Calu3 (cell line): ENCODE measurements at places on chromosomes 7 and 10. TPM values are rescaled to one million over a fixed set of nuclear protein-coding genes. Genes with fewer than 3 reads are reported as not detected.
A peak's percentile ranks its signal among the peaks of the same experiment; 100 is the strongest.

The CALHM3 gene
- not detected in 2 replicates for total RNA-seq

DNA sequence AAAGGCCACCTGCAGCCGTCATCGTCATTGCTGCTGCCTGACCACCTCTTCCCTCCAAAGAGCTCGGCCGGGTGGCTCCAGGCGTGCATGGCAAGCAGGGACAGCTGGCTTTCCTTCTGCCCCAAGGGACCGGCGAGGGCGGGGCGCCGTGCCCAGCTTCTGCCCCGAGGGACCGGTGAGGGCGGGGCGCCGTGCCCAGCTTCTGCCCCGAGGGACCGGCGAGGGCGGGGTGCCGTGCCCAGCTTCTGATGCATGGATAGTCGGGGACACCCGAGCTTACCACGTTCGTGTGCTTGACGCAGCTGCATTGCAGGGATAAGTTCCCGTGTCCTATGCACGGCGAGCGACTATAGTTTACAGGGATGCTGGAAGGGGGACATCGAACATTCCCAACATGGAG, 27.0 kb downstream of the CFAP46 start:
- no peak overlapping the region for H3K4me3 ChIP-seq
- DNase-seq, result no peak
- H3K4me1 ChIP-seq, result no peaks in the 10 kb centered on the region
- H3K27me3 ChIP-seq, result peaks cover 24% of the 10 kb centered on the region

The CALML3 gene
- total RNA-seq, result not detected in 2 replicates

DNA sequence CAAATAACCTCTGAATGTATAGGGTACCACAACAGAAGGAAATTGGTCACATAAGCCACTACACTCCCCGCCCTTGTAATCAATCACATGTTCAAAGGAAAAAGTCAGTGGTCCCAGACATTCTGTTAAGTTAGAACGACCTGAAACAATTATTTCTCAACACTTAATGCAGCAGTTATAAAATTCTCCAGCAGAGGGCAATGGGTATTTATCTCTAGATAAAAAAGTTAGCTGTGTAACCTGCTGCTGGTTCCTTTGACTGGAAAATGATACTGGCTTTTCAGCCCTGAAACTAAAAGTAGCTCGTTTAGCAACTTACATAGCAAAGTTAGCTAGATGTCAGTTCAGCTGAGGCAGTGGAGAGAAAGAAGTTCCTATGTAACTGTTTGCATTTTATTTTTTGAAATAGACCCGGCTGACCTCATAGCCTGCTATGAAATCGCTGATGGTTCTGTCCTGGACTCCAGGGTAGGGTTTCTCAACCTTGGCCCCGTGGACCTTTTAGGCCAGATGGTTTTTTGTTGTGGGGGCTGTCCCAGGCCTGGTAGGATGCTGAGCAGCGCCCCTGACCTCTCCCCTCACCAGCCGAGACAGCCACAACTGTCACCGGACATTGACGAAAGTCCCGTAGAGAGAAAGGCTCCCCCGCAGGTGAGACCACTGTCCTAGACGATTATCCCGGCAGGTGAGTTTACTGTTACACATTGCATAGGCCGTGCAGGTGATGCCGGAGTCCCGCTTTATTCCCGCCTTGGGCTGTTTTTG, 40.2 kb upstream of the PROSER2 start:
- H3K27ac ChIP-seq, result no peak overlapping the region
- H3K4me3 ChIP-seq, result no peak overlapping the region
- DNase-seq, result peak; percentile 41
- no peaks in the 10 kb centered on the region for H3K36me3 ChIP-seq

DNA sequence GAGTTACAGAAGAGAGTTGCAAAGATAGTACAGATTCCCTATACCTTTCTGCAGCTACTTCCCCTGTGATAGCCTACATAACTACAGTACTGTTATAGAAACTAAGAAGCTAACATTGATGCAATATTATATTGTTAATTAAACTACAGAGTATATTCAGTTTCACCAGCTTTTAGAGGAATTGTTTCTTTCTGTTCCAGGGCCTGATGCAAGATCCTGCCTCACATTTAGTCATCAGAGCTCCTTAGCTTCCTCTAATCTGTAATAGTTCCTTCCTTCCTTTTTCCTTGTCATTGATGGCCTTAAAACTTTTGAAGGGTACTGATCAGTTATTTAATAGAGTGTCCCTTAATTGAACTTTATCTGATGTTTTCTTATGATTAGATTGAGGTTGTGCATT, 56.8 kb downstream of the SDHAF3 start:
- no peak for DNase-seq
- H3K4me1 ChIP-seq, result no peaks in the 10 kb centered on the region
- H3K36me3 ChIP-seq, result no peaks in the 10 kb centered on the region
- H3K27ac ChIP-seq, result peak overlapping the region; percentile 36
- no peak overlapping the region for H3K4me3 ChIP-seq
